Breast epithelium (tissue), 4 donors: ENCODE measurements at places on chromosomes 1 and 21. TPM values are rescaled to one million over a fixed set of nuclear protein-coding genes. Genes with fewer than 3 reads are reported as not detected.

DNA sequence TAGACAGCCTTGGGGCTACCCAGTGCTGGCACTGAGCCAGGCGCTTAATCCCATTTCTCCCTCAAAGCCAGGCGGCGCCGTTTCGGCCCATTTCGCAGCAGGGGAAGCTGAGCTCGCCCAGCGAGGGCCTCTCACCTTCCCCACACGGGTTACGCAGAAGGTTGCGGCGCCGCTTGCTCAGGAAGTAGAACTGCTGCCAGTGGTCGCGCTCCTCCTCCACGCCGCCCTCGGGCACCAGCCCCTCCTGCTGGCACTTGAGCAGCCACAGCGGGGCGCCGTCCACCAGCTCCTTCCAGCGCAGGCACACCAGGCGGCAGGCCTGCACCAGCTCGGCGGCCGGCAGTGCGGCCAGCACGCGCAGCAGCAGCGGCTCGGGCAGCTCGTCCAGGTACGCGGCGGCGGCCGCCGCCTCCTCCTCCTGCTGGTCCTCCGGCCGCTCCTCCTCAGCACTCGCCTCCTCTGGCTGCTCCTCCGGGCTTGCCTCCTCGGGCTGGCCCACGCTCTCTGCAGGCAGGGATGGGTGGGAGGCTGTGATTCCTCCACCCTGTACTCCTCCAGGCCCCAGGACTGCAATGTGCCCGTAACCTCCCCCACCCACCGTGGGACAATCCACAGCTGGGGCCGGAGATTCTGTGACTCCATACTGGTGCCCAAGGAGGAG lies 3.8 kb downstream of the FBXO2 start:
- H3K4me3 ChIP-seq = no peak overlapping the region
- no peak overlapping the region for H3K27ac ChIP-seq
- H3K4me1 ChIP-seq = no peaks in the 10 kb centered on the region
- DNase-seq = no peak
- H3K27me3 ChIP-seq = no peaks in the 10 kb centered on the region

DNA sequence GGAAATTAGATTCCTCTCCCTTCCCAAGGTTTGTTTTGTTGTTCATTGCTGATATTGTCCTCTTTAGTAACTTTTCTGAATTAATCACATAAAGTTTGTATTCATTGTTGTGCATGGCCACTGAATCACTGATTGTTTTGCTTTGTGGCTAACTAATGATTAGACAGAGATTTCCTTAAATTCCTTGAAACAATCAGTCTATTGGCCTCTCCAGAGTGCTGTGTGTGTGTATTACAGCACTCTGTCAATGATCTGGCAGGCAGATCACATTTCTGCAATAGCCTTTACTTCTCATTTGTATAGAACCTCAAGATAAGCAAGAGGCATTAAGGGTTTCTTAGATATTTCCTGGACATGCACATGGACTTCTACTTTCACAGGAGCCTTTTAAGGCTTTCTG lies 78.6 kb downstream of the DUSP10 start:
- no peaks in the 10 kb centered on the region for H3K36me3 ChIP-seq
- no peaks in the 10 kb centered on the region for H3K4me1 ChIP-seq
- DNase-seq = no peak
- no peak overlapping the region for H3K4me3 ChIP-seq
- H3K27me3 ChIP-seq = no peaks in the 10 kb centered on the region

DNA sequence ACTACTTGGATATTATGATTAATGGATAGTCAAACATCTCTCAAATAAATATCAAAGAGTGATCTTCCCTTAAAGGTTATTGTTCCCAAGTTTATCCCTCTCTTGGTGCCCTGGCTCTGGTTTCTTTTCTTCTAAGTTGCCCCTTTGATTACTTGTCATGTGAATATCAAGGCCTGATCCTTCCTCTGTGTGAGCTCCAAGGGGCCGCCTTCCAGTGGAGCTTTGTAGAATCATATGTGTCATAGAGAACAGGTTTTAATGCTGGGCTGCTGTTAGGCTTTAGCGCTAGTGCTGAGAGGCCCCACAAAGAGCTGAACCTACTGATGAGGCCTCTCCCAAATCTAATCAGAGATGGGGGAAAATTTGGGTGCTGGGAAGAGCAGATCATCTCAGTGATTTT lies 25.5 kb downstream of the UCK2 start:
- H3K27me3 ChIP-seq = no peaks in the 10 kb centered on the region
- peaks cover 16% of the 10 kb centered on the region for H3K4me1 ChIP-seq
- H3K27ac ChIP-seq = no peak overlapping the region
- H3K4me3 ChIP-seq = no peak overlapping the region
- DNase-seq = no peak

Gene COX20
- total RNA-seq = 35.7 TPM

Gene PCSK9
- 0.15 TPM for total RNA-seq

Gene ADGRL4
- total RNA-seq = 21.2 TPM
